ENCODE measurements at places on chromosomes 1 and 21.
A peak's percentile ranks its signal among the peaks of the same experiment; 100 is the strongest.

- no peak for DNase-seq
Observed at GRCh38 chr1:214665606-214666110, 62.7 kb downstream of the CENPF start.

DNA sequence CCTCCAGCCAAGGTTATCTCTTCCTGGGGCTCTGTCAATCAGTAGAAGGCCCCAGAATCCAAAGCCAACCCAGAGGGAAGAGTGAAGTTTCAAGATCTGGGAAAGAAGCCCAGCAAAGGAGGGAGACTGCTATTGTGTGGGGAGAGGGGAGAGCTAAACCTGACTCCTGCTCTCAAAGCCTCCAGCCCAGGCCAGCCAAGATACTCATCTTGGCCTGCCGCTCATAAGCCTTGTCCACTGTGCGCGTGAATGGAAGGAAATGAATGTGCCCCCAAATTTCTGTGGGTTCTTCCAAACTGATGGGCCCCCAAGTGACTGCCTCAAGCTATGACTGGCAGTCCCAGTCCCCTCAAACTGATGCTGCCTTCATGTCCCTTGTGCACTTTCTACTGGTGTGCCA is 2.0 kb downstream of the PLXNA2 start:
- no peak for DNase-seq

DNA sequence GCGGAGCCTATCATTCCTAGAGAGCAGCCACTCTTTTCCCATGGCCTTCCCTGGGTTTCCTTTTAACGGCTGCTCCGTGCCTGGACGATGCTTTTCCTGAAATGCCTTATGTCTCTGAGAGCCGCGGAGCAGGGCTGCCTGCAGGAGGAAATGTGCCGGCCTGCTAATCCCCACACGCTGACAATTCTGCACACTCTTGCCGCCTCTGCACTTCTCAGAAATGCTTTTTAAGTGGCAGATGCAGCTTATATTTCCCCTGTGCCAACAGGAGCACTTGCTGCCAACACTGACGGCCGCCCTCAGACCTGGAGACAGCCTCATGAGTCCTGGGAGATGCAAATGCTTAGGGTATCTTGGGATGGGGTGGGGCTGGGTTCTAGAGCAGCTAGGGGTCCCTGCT is 253.2 kb downstream of the GRIK3 start:
- no peak for DNase-seq

DNA sequence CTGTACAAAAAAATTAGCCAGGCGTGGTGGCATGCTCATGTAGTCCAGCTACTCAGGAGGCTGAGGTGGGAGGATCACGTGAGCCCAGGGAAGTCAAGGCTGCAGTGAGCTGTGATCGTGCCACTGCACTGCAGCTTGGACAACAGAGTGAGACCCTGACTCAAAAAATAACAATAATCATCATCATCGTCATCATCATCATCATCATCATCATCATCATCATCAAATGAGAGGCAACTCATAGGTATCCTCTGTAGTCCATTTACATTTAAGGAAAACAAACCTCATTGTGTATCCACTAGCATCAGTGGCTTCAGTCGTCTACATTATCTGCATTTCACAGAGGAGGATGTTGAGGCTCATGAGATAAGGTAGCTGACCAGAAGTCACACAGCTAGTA is 68.8 kb upstream of the SELENON start:
- DNase-seq = no peak

DNA sequence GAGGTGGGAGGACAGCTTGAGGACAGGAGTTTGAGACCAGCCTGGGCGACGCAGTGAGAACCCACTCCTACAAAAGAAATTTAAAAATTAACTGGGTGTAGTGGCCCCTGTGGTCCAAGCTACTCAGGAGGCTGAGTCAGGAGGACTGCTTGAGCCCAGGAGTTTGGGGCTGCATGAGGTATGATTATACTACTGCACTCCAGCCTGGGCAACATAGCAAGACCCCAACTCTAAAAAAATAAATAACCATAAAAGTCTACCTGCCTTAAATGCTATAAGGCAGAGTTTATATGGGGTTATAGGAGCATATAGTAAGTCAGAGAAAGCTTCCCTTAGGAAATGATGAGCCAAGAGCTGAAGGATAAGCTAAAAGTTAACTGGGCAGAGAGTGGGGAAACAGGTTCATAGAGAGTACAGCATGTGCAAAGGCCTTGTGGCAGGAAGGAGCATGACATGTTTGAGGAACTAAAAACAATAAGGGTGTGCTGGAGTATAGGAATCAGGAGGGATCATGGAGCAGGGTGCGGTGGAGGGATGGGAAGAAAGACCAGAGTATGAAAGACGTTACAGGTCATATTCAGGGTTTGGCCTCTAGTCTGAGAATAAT is 68.3 kb downstream of the ADSS2 start:
- no peak for DNase-seq

DNA sequence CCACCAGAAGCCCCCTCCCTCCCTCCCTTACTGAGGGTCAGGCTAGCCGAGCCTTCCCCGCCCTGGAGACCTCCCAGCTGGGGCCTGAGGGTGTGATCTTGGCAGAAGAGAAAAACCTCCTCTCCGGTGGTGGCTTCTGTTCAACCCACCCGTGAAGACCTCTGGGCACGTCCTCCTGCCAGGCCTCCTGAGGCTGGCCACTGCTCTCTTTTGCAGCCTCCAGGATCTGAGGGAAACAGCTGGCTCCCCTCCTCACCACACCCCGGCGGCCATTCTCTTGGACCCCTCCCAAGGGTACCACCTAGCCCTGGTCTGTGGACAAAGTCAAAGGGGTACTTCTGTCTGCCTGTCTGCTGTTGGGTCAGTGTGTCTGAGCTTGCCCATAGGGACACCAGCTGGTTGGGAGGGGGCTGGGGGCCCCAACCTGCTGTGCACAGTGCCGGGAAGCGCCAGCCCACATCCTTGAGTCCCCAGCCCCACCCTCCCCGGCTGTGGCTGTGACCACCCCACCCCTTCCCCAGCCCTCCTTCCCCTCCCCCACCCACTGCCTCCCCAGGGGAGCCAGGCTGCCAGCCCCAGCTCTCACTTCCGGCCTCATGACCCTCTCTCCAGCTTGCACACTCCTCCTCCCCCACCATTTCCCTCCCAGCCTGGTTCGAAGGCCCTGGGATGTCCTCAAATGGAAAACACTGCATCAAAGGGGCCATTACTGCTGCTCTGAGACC is 48.1 kb downstream of the AHDC1 start:
- peak; percentile 49 for DNase-seq

GRCh38 chr1:114008480-114008941 is 29.2 kb downstream of the OLFML3 start:
- no peak for DNase-seq

DNA sequence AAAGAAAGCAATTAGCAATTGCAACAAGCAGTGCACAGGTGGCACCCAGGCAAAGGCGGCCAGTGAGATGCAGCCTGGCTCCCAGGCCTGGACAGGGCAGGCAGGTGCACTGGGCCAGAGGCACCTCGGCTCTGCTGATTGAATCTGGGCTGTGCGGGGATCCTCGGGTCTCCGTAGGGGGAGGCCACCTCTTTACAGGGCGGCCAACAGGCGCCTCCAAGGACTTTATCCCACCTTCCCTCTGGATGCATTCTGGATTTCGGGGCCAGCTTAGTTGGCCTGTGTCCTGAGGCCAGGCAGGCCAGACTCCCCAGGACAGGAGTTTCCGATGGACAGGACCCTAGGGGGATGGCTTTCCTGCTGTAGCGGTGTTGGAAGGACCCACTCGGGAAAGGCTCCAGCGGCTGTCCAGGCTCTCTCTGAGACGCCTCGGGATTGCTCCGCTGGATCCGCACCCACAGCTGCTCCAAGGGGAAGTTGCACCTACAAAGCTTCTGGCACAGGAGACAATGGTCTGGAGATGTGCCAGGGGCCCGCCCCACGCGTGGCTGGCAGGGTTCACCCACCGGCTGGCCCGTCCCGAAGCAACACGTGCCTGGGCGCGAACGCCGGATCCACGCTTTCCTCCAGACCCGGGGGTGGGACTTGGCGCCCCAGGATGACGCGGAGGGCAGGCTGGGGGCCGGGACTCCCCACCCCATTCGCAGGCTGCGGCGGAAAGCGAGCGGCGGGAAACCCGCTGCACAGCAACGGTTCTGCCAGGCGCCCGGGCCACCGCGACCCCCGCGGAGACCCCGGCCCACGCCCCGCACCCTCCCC is 810 bp downstream of the SLC19A1 start:
- DNase-seq = no peak

All from left lung (tissue), 14 donors.